ENCODE measurements at places on chromosomes 2 and 18.
A peak's percentile ranks its signal among the peaks of the same experiment; 100 is the strongest.

GRCh38 chr2:190979906-190980629 is 33.9 kb downstream of the STAT1 start:
- DNase-seq: peak; percentile 81

DNA sequence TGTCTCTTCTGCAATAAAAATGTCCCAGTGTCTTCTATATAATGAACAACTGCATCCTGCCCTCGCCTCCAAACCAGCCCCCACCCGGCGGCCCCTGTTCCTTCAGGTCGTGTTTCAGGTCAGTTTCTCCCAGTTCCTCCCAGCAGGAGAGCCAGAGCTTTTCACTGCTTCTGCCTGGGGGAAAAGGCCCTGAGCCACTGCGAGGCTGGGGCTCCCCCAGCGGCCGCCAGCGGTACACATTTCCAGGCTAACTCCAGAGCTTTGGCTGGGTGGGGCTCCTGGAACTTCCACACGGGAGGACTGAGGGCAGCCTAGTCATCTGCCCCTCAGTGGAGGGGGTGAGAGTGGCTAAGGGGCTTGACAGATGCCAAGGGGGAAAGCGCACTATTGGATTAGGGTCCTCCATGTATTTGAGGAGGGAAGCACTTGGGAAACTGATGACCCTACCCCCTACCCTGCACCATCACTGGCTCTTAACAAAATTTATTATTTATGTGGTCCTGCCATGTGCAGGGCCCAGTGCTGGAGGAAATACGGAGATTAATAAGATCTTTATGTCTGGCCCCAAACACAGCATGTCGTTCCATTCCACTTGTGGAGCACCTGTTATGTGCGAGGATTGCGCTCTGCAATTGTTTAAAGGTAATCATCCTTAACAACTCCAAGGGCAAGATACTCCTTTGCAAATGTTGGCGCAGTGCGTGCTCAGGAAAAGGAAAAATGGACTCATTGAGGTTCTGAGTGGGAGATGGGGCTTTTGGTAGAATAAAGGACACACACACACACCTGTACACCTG is 17.3 kb upstream of the CYS1 start:
- DNase-seq: no peak

DNA sequence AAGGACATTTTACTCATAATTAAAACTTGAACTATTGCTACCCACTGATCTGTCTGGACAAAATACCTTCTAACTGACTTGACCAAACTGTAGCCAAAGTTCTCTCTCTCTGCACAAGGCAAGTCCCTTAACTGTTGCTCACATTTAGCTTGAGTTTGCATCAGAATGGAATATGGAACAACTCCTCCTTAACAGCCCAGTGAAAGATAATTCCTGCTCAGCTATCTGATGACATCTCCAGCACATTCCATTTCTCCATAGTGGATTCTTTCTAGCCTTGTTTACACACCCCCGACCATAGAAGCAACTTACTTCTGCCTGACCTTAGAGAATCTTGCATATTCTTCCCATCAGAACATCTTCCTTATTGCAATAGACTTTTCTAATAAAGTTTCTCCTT is 317.2 kb upstream of the CDH2 start:
- DNase-seq: no peak

DNA sequence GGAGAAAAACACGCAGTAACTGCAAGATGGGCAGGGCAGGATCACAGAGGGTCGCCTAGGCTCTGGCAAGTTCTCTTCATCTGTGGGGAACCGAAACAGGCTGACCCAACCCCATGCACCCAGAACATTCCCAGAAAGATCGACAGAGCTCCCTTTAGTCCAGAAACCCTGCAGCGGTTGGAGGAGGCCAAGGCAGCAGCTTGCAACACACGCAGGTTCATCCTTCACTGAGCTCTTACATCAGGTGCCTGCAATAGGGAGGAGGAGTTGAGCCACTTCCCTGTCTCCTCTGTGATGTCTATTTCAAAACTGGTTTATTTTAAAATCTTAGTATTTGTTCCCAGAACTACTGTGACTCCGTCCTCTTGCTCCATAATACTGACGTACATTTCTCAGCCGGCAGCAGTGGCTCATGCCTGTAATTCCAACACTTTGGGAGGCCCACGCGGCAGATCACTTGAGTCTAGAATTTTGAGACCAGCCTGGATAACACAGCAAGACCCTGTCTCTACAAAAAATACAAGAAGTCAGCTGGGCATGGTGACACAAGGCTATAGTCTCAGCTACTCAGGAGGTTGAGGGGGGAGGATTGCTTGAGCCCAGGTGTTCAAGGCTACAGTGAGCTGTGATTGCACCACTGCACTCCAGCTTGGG is 11.5 kb upstream of the SLC11A1 start:
- no peak for DNase-seq

- DNase-seq: no peak
Observed at GRCh38 chr2:142065700-142066099, 65.1 kb downstream of the LRP1B start.

DNA sequence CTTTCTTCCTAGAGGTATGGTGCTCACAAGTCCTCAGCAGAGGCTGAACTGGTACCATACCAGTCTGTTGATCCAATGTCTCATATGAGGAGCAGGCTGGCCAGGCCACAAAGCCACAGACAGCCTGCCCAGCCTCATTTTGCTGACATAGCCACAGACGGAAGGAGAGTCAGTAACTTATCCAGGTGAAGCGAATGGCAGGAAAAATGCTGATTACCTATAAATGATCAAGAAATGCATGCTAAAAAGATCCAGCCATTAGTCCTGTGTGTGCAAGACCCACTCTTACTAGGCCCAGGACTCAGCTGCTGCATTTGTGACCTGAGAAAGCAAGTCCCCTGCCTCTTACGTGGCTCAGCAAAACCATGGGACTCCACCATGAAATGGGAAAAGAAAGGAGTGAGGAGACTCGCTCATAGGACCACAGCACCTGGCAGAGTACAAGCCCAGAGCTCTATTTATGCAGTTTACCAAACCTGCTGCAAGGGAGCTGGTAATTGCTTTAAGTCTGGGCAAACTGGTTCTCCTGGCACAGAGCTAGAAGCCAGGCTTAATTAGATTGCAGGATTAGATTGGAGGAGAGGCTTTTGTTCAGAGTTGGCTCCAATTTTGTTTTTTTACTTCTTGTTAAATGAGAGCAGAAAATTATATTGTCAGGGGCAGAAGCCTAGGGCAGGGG is 19.0 kb downstream of the RHOB start:
- no peak for DNase-seq

GRCh38 chr2:204260162-204260877 is 285.0 kb upstream of the PARD3B start:
- peak; percentile 75 for DNase-seq

DNA sequence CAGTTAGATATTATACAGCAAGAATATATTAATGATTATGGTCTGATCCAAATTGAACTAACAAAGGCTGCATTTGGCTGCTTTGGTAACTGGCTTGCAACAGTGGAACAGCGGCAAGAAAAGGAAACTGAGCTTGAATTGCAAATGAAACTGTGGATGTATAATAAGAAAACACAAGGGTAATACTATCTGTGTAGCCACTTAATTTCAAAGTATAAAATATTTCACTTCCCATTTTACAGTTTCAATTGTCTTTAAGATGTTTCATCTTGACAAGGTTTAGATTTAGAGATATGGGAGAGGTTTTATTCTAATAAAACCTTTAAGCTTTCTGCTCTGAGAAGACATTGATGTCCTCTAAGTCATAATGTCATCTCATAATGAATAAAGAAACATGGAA is 23.8 kb downstream of the WDR75 start:
- no peak for DNase-seq

DNA sequence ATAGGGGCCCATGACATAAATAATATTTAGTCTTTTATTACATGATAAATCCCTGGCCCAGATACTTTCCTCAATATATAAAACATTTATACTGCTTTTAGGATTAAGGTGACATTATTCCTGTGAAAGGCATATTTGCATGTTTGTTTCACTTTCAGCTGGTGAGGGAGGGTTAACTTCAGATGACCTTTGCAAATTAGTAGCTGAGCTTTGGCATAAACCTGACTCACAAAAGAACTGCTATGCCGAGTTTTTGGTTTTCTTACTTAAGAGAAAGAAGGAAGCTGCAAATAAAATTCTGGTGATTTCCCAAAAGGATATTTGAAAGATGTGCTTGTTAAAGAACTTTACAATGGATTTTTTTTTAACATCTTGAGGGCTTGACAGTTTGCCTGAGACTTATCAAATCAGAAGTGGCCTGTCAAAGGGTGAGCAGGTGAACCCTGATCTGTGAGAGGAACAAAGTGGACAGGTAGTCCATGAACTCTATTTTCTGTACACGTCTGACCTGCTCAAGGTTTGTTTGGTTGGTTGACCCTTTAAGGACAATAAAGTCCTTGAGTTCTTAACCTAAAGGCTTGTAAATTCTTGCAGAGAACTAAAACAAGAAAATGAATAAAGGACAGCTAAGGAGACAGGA is 93.5 kb downstream of the FAM124B start:
- DNase-seq: no peak

Measured in right lung (tissue), 10 donors.